ENCODE measurements at places on chromosomes 13 and 19. TPM values are rescaled to one million over a fixed set of nuclear protein-coding genes. Genes with fewer than 3 reads are reported as not detected.
A peak's percentile ranks its signal among the peaks of the same experiment; 100 is the strongest.

DNA sequence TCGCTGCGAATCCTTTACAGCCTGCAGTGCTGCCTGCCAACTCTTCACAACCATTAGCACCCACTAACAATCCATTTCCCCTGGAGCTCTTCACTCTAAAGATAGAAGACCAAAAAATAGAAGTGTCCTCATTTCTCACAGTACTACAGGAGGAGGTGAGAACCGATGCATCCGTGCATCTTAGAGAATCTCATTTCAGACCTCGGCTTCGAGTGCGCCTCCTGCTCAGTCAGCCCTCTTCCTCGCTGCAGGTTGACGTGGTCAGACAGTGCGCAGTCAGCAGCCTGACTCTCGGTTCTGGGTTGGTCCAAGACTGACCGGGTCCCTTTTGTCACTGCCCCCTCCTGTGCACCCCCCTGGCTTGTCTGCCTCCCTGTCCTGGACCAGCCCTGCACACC lies 85.3 kb downstream of the RAB20 start:
- no peak for DNase-seq

DNA sequence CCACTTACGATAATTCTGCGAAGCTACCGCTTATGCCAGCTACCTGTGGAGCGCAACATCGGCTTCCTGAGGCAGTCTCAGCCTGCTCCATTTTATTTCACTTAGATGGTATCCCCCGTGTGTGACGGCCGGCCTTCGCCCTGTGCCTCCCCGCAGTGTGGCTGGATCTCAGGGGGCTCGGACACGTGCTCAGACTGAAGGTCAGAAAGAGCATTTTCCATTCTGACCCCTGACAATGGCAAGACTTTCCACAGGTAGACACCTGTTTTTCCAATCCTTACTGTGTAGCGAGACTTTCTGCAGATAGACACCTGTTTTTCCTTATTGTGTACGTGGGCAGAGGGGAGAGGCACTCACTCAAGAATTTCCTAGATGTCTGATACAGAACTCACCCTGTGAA lies 52.7 kb downstream of the ATP11A start:
- no peak for DNase-seq

- DNase-seq = no peak
Measured at GRCh38 chr19:32896516-32897214, 27.1 kb upstream of the SLC7A9 start.

SYCN gene
- not detected for total RNA-seq

- no peak for DNase-seq
Measured at GRCh38 chr19:7467009-7467989, 21.5 kb downstream of the PEX11G start.

NRTN gene
- total RNA-seq = not detected

- no peak for DNase-seq
Measured at GRCh38 chr19:10290357-10290875, 664 bp downstream of the ICAM5 start.

FGF9 gene
- not detected for total RNA-seq

DNA sequence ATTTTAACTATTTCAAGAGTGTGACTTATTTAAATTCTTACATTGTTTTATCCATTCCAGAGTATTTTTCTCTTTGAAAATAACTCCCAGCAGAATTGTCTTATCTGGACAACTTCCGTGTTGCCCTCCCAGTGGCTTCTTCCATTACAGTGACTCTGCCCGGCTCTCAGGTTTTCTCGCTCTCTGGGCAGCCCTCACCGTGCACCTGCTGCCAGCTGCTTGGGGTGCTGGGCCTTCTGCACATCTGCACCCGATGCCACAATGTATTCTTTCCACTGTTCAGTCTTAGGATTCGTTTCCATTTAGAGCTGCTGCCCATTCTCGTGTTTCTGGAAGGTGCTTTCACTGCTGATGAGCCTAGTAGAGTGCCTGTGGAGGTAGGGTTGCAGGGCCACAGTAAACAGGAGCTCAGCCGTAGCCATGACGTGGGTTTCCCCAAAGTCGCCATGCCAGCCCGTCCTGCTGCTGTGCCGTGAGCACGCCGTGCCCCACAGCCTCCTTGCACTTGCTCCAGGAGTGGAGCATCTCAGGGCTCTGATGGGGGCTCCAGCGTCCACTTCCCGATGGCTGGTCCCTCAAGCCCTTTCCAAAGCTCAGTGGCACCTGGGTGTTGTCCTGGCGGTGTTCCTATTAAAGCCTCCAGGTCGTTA lies 46.1 kb upstream of the DCUN1D2 start:
- DNase-seq = no peak

DNA sequence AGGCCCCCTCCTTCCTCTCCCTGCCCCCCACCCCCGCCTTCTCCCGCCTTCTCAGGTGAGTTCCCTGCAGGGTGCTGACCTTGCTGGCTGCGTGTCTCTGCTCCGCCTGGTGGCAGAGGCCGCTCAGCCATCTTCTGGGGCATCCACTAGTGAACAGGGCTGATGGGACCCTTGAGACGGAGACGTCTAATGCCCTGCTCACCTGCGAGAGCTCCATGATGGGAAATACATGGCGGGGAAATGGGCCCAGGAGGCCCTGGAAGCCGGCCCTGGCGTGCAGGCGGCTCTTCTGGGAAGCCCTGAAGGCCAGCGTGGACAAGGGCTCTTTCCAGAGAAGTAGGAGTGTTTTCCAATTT lies 15.2 kb upstream of the F7 start:
- DNase-seq = no peak

TNFSF13B gene
- total RNA-seq = 0.15 TPM

CYP4F2 gene
- total RNA-seq = not detected

- no peak for DNase-seq
Measured at GRCh38 chr13:111654531-111654930, 334.1 kb downstream of the TEX29 start.

TMIGD2 gene
- 0.18 TPM for total RNA-seq

DNA sequence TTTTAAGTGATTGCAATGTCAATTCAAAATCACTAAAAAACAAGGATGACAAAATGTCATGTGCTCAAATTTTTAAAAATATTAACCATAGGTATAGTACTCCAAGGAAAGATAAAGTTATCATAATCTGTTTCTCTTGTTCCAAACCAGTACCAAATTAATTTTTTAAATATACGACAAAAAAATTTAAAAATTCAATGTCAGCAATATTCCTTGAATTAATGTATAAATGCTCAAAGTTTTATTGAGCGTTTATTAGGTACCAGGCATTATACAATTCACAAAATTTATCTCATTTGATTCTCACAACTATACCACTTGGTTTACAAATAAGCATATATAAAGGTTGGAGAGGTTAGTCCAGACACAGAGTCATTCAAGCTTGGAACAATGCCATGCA lies 64.7 kb downstream of the MYCBP2 start:
- DNase-seq = no peak

GRCh38 chr13:80900561-80900960 lies 559.6 kb upstream of the SPRY2 start:
- no peak for DNase-seq

GRCh38 chr19:30001791-30002190 lies 59.8 kb downstream of the URI1 start:
- DNase-seq = peak; percentile 23

DNA sequence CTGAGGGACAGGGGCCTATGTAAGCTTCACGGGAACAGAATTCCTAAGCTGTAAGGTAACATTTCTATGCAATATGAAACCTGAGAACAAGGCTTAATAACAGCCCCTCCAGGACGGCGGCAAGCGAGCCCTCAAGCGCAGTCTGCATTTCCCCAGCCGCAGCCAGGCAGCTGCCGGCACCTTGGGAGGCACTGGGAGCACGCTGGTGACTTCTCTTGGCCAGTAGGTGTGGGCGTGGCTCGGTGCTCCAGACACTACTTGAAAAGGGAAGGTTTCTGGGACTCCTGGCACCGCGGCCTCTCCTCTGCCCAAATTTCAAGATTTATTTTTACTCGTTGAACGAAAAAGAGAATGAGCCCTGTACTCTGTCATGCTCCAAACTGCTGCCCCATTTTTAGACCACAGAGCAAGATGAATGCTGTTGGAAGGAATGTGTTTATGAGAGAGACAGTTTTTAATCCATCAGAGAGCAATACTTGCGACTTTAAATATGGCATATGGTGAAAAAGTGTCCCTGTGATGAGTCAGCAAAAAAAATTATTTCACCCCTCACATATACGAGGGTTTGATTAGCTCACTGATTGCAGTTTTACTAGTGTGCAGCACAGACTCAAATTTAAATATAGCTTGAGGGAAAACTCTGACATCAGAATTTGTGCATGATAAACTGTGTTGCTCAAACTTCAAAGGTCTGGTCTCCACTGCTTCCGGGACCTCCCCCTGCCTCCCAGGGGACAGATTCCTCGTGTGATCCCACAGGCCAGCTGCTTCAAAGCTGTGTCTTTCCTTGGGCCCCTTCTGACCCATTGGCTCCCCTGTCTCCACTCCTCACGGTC lies 81.2 kb downstream of the COL4A2 start:
- no peak for DNase-seq

DNA sequence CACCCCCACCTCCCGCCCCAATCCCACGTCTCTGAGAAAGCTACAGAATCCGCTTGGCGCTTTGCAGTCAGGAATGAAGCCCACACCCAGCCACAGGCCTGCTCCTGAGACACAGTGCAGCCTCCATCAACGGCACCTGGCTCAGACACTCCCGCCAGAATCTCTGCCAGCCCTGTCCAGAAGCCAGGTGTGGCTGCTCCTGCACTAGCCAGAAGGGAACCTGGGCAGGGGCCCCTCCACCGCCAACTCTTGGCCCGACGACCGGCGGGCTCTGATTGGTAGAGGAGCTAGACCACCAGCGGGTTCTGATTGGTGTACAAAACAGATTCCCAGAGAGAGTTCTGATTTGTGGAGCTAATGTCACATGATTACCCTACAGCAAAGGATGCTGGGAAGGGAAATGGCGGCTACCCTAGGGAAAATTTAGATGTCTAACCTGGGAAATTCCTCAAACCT lies 2.9 kb upstream of the PPP6R1 start:
- DNase-seq = no peak

- no peak for DNase-seq
Measured at GRCh38 chr13:20475927-20476691, 49.5 kb downstream of the CRYL1 start.

MYO1F gene
- 0.15 TPM for total RNA-seq

All from glomerular endothelial cell (primary cell).